Right lung (tissue), 10 donors: ENCODE measurements at places on chromosomes 1 and 21. TPM values are rescaled to one million over a fixed set of nuclear protein-coding genes. Genes with fewer than 3 reads are reported as not detected.
A peak's percentile ranks its signal among the peaks of the same experiment; 100 is the strongest.

PARK7 gene
- 347 TPM for polyA plus RNA-seq

IFI44L gene
- polyA plus RNA-seq, result 2.8 TPM

ITGB2 gene
- 16.1 TPM for polyA plus RNA-seq

GART gene
- polyA plus RNA-seq, result 74.6 TPM

RSPH1 gene
- polyA plus RNA-seq, result 4.4 TPM

C4BPA gene
- 0.42 TPM for polyA plus RNA-seq

PKN2 gene
- 117 TPM for polyA plus RNA-seq

PCP4L1 gene
- 0.91 TPM for polyA plus RNA-seq

DNA sequence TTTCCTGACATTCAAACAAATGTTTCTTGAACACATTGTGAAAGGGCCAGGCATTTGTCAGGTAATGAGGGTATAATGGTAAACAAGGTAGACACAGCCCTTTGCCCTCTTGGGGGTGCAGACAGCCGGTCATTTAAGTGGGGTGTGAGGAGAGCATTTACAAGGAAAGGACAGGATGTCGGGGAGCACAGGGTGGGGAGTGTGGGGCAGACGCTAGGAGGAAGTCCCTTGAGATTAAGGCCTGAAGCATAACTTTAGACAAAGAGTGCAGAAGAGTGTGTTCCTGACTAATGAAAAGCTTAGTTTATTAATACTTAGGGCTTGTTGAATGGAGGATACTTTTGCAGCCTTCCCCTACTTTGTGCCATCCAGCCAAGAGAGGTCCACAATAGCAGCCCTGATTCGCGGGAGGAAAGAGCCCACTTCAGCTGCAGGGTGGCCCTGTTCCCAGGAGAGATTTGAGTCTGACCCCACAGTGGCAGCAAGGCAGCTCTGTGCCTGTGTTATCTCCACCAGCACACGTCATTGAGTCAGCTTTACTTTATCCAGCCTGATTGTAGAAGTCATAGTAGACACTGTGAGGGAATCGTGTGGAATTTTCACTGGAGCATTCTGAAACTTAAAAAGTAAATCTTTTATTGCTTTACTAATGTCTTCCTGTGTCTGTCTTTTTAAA, 35.1 kb downstream of the MPZL1 start:
- no peak for DNase-seq

DNA sequence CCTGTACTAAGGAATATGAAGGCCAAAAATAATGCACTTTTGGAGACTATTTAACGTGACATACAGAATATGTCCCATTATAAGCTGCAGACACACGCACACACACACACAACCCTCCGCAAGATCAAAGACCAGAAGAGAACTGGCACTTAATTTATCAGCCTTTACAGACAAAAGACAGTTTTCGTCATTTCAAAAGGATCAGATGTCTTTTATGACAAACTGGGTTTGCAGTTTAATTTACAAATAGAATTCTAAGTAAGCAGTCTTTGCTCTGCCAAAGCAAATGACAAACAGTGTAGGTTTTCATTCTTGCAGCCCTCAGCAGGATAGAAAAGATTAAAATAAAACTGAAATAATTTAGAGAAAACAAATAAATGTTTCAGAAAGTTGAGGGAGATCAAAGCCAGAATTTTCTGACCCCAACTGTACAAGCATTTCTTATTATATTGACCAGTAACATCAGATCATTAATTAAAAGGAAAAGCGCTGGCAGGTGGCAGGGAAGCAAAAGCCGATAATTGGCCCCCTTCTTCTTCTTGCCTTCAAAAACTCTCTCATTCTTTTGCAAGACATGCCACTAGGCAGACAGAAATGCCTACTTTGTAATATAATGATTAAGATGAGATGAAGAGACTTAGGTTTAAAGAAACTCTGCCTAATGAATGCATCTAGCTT, 169.0 kb downstream of the DENND1B start:
- DNase-seq, result no peak

- no peak for DNase-seq
Observed at GRCh38 chr1:81801651-81802456, 1.1 kb downstream of the ADGRL2 start.

DNA sequence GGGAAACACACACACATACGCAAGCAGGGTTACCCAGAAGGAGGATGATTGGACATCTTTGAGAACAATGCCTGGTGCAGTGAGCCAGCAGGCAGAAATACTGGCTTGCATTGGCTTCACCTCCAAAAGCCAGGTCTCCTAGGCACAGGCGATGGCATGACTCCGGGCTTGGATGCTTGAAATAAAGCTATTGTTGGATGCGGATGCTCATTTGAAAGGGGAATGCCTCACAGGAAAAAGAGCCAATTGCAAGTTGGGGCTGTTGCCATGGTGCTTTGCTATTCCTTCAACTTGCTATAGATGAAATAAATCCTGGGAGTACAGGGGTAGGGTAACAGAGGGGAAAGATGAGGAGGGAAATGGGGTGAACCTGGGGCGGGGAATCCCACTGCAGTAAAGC, 180.7 kb upstream of the SGIP1 start:
- DNase-seq, result no peak

DNA sequence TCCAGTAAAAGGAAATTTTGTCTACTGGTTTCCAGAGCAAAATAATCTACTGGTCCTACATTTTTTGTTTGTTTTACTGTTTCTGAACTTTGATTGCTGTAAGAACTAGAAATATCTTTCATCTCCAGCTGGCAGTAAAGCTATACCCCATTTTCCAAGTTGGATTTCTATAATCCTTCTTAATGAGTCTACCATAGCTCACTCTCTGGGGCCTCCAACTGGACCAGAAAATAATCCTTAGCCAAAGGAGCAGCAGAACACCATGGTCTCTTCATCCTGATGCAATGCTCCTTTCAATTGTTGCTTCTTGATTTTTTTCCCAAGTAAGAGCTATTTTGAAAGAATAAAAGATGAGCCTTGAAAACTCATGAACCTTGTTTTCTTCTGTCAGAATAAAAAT, 110.0 kb upstream of the COL11A1 start:
- no peak for DNase-seq

DNA sequence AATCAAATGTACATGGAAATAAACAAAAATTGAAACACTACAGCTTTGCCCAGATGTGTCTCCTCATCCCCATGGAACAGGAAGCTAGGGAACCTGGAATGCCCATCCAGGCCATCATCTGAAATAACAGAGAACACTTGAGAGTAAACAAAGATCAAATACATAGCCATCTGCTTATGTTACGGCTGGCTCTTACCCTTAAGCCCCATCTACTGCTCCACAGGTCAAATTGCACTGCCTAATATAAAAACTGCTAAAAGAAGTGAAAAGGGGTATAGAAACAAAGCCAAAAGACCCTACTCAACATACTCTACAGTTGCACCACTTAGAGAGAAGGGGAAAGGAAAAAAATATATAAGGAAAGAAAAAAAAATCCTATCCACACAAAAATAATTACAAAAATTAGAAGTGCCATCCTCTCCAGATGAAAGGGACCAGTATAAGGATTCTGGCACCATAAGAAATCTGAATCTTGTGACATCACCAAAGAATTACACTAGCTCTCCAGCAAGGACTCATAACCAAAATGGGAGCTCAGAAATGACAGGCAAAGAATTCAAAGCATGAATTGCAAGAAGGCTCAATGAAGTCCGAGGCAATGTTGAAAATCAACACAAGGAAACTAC, 26.9 kb downstream of the OR6Y1 start:
- DNase-seq, result peak; percentile 15

GRCh38 chr1:28374297-28374696, 4.8 kb downstream of the PHACTR4 start:
- DNase-seq, result no peak

DNA sequence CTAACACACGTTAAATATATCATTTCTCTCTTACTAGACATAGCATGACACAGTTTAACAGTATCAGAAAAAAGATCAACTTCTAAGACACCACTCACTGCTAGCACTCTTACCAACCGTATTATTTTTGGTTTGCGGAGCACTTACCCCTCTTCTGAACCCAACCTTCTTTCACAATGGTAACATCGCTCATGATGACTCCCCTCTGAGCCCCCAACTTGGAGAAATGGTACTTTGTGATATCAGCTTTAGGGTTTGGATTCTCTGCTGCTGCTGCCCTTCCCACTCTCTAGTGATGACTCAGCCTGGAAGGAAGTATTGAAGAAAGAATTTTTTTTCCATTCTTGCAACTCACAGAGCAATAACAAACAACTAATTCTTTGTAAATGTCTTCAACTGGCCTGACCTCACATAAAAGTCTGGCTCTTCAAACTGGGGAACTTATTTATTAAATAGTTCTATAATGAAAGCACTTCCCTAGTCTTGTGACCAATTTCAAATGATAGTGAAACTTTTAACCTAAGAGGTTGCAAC, 7.0 kb downstream of the AKT3 start:
- no peak for DNase-seq

GRCh38 chr1:30783256-30783915, 25.8 kb upstream of the LAPTM5 start:
- DNase-seq, result no peak

- no peak for DNase-seq
Observed at GRCh38 chr1:147072482-147073432, 99.5 kb downstream of the PRKAB2 start.

DNA sequence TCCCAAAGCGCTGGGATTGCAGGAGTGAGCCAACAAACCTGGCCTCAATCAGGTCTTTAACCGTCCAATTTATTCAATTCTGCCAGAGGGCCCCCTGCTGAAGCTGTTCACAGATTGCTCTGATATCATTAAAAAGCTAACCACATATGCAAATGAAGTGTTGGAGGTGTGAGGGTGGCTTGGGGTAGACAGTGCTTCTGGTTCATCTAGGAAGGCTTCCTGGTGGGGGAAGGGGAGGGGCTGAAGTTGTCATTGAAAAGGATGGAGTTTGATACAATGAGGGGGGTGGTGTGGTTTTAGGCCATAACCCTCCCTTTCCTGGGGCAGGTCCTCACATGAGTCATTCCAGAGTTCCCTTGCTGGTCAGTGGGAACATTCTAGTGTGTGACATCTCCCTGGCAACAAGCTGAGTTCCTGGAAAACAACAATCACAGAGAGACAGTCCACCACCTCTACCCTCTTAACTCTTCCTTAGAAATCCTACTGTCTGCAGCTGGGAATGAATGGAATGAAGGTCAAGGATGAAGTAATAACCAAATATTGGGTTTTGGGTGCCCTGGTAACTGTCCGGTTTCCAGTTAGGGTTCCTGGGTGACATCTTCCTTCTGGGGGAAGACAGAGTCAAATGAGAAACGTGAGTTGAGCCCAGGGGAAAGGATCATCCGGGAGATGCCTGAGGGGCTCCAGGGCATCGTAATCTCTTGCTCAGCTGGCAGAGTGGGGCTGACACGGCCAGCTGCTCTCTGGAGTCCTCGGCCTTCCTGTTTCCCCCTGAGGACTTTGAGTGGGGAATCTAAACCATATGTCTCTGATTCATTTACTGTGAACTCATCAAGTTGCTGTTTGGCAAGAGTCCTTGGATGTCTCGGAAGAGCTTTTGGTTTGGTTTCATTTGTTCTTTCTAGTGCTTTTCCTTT, 32.2 kb downstream of the BATF3 start:
- DNase-seq, result peak; percentile 84

DNA sequence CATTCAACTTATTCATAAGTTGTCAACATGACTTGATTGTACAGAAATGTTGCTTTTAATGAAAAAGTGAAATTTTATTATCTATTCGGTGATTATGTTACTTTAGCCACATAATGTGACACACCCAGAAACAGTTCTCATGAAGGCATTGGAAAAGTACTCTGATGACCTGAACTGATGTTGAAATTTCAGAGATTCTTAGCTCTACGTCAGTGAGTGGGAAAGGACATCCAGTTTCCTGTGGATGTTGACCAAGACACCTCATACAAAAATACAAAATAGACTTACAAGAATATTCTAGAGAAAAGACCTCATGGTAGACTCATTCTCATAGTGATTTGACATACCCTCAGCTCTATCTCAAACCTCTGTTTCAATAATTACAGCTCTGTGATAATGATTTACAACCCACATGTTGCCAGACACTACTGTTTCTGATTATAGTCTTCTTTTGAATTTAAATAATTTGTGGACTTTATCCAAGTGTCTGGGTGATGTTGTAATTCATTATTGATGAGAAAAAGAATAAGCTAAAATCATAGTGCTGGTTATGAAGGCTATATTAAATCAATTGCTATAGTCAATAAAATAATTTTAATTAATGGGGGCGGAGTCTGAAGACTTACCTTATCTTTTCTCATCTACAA, 37.3 kb downstream of the KCNK2 start:
- DNase-seq, result no peak

GRCh38 chr1:33096363-33097005, 15.5 kb downstream of the AZIN2 start:
- DNase-seq, result peak; percentile 67

- no peak for DNase-seq
Observed at GRCh38 chr21:43733529-43734071, 14.7 kb downstream of the PDXK start.

- DNase-seq, result peak; percentile 60
Observed at GRCh38 chr1:181166377-181167196, 78.1 kb downstream of the IER5 start.

DNA sequence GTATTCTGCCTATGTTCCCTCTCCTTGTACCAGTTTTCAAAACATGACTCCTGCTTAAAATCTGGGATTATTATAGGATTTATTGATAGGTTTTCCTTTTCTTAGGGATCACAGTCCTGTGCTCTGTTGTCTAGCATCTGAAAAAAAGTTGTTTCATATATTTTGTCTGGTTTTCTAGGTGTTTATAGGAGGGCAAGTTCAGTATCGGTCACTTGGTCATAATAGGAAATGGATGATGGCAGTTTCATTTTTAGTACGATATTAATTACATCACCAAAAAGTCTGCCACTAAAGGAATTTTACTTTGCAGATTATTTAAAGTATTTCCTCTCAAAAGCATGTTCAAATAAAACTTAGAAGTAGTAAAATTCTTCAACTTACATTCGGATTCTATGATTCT, 94.4 kb downstream of the RASAL2 start:
- DNase-seq, result no peak

DNA sequence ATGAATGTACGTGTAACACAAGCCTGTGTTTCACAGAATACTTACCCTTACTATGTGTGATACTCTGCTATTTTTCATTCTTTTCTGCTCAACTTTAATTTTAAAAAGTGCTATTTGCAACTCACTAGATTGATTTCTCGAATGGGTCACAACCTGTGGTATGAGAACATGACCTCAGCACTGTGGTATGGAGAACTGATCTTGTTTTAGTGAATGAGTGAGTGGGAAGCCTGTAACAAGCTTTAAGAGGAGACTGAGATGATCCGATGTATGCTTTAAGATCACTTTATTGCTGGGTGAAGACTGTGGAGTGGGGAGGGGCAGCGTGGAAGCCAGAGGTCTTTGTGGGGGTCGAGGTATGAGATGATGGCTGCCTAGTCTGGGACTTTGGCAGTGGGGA, 21.6 kb downstream of the MECR start:
- DNase-seq, result no peak

DNA sequence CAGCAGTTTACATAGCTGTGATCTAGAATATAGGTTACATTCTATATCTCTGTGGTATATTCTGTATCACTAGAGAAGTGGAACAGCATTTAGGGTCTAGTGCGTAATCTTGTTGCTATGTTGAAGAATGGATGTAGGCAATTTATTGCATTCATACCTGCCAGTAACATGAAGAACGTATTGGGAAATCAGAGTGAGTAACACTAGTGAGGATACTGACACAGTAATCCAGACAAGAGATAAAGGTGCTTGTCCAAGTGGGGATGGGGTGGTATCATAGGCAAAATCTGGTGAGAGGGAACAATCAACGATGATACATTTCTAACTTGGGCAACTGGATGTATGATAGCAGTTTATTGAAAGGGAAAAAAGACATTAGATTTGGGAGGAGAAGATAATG, 9.8 kb downstream of the PPP2R5A start:
- no peak for DNase-seq

- no peak for DNase-seq
Observed at GRCh38 chr1:37958690-37959089, 11.8 kb upstream of the INPP5B start.
